ENCODE measurements at places on chromosomes 4 and X.

- no peak for DNase-seq
Observed at GRCh38 chr4:155497306-155497705, 120.5 kb upstream of the MAP9 start.

DNA sequence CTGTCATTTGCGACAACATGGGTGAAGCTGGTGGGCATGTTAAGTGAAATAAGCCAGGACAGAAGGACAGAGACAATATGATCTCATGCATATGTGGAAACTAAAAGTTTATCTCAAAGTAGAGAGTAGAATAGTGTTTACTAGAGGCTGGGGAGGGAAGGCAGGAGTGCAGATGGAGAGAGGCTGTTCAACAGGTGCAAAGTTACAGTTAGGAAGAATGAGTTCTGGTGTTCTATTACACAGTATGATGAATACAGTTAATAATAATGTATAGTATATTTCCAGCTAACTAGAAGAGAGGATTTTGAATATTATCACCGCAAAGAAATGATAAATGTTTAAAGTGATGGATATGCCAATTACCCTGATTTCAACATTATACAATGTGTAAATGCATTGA, 69.8 kb downstream of the FBXL5 start:
- no peak for DNase-seq

DNA sequence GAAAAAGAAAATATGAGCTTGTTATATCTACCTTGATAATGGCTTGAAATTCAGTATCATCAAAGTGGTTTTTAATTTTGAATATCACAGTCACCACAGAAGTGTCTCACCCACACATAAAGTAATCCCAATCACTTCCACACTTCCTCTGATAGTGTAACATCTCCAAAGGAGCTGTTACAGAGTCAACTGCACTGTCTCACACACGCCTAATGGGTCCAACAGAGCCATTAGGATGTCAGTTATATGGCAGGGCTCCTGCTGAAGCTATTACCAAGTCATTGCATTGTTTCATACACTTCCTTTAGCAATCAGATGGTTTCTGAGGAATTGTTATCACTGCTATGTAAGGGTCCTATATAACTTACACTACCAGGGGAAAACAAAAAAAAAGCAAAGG, 432.1 kb upstream of the TEX13C start:
- no peak for DNase-seq

GRCh38 chr4:7062816-7063215, 5.0 kb downstream of the GRPEL1 start:
- no peak for DNase-seq

DNA sequence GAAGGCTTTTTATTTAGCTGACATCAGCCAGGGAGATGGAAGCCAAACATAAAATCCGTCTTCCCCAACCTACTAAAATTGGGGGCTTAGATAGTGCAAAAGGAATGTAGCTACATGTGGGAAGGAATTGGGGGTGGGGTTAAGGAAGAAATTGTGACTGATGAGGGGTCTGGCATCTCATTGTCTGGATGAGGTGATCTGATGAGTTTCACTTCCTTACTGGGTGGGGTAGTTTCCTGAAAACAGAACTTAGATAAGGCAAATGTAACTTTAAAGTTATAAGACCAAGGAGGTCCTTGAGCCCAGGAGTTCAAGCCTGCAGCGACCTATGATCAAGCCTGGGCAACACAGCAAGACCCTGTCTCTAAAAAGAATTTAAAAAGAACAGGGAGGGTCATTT, 105.5 kb upstream of the NEIL3 start:
- no peak for DNase-seq

DNA sequence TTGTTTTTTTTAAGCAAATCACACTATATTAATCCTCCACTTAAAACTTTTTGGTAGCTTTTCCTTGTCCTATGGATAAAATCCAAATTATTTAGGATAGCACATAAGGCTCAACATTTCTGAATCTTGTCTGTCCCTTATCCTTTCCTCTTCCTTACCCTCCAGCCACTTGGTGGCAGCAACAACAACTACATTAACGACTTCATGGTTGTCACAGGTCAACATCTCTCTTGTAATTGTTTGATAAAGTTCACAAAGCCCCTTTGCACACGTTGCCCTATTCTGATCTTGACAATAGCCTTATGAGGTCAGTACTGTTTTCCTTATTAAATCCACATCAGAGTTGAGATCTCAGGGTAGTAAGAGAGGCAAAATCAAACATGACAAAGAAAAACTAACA, 269.0 kb upstream of the PABPC4L start:
- no peak for DNase-seq

- no peak for DNase-seq
Observed at GRCh38 chrX:39967348-39967747, 130.4 kb downstream of the BCOR start.

GRCh38 chr4:140579278-140579677, 10.5 kb upstream of the UCP1 start:
- DNase-seq, result no peak

- no peak for DNase-seq
Observed at GRCh38 chr4:116942315-116942714, 143.1 kb downstream of the TRAM1L1 start.

GRCh38 chr4:73848183-73848777, 4.8 kb upstream of the PF4V1 start:
- no peak for DNase-seq

DNA sequence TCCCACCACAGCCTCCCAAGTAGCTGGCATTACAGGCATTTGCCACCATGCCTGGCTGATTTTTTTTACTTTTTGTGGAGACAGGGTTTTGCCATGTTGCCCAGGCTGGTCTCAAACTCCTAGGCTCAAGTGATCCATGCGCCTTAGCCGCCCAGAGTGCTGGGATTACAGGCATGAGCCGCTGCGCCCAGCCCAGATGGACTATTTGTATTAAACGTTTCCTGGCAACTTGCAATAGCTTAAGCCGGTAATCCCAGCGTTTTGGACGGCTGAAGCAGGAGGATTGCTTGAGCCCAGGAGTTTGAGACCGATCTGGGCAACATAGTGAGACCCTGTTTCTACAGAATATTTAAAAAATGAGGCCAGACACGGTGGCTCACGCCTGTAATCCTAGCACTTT, 18.4 kb downstream of the UBE2K start:
- DNase-seq, result no peak

DNA sequence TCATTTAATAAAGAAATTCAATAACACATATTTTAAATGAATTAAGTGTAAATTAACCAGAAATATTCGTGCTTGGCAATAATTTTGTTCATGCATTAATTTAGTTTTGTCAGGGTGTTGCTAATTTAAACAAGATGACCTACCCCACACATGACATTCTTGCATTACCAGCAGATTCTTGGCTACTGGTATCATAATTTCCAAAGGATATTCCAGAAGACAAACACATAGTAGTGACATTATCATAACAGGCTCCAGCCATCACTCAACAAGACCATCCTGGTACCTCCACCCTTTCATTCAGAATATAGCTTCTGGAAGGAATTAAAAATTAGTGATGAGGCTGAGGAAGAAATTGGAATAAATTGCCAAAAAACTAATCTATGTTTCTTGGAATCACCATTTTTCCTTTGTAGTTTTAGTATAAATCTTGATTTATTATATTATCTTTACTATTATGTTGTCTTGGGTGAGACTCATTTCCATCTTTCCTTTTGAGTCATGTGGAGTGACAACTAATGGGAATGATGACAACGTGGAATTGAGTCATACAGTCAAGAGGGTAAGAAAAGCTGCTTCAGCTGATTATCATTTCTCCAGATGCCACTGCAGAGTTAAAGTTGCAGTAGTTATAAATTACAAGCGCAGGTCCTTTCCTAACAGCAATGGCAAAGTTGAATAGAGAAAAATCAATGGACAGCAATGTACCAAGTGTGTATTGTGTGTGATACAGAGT, 30.9 kb upstream of the HHIP start:
- DNase-seq, result no peak

- peak; percentile 44 for DNase-seq
Observed at GRCh38 chr4:152534541-152535359, 1.1 kb downstream of the FBXW7 start.

GRCh38 chr4:1533501-1534064, 127.3 kb upstream of the NKX1-1 start:
- DNase-seq, result no peak

GRCh38 chr4:145219090-145219489, 38.7 kb upstream of the OTUD4 start:
- no peak for DNase-seq

- DNase-seq, result no peak
Observed at GRCh38 chr4:7763106-7763505, 176.6 kb downstream of the AFAP1 start.

GRCh38 chr4:130110189-130110588, 1014.2 kb downstream of the C4orf33 start:
- no peak for DNase-seq

GRCh38 chr4:141645611-141646340, 9.4 kb downstream of the IL15 start:
- DNase-seq, result no peak

DNA sequence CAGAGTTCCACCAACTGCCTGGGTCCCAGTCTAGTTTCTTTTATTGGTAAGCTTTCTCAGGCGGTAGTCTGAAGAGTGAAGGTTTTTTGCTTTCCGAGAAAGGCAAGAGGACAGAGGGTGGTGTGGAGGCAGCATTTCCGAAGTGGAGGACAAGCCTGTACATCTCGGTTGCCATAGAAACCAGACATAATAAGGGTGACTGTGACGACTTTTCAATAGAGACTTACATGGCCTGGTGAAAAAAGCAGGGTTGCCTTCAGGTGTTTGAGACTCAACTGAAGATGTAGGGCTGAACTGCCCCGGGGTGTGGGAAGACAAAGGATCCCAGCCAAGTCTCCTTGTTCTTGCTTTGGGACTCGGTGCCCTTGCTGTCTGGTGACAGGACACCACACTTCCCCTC, 53.6 kb upstream of the RAB40AL start:
- no peak for DNase-seq

DNA sequence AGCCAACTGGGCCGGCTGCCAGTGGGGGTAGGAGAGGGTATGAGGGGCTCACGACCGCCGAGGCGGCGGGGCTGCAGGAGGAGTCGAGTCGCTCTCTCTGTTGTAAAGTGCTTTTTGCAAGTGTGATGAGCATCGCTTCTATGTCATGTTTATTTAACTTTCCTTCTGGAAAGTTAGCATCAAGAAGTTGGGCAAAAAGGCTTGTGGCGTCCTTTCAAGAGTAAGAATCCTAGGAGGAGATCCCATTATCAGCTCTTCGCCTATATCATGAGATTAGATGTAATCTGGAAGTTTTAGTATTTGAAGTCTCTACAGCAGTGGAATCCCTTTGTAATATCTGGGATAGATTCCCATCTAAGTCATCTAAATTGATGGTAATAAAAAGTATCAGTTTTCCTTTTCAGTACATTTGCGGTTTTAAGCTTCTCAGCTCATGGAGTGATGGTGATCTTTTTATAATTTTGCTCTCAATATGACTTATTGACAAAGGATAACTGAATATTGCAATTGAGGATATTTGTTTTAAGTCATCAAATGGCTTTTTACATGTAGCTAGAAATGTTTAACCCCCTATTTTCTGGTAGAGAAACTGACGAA, 1.7 kb downstream of the GALNT7 start:
- no peak for DNase-seq

GRCh38 chr4:56986952-56987351, 8.3 kb downstream of the POLR2B start:
- DNase-seq, result no peak

DNA sequence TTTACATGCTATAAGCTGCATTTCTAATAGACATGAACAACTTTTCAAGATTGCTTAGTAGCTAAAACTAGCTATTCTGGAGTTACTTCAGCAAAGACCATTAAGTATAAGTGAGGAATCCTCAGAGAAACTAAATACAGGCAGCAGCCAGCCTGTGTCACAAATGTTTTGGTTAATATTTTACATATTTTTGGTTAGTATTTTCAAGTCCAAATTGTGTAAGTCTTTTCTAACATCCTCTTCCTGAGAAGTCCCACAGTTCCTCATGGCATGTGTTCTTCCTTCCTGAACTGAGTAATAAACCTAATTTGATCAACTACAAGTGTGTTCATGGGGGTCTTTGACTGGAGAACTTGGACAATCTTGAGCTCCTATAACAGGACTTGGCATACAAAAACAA, 42.4 kb upstream of the MCF2 start:
- DNase-seq, result no peak

DNA sequence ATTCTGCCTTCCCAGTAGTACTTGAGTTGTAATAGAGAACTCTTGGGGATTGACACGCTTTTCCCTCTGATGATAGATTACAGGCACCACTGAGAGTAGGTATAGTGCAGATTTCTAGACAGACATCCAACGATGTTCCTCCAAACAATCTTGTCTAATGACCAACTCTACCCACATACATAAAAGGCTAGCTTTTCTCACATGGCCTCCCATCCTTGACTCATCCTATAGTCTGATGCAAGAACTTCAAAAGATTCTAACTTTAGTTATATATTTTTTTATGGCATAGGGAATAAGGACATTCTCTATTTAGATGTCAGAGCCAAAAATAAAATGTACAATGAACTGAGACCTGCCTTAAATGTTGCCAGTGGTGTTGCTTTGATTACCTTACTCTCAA, 60.9 kb downstream of the GLRA2 start:
- DNase-seq, result no peak

DNA sequence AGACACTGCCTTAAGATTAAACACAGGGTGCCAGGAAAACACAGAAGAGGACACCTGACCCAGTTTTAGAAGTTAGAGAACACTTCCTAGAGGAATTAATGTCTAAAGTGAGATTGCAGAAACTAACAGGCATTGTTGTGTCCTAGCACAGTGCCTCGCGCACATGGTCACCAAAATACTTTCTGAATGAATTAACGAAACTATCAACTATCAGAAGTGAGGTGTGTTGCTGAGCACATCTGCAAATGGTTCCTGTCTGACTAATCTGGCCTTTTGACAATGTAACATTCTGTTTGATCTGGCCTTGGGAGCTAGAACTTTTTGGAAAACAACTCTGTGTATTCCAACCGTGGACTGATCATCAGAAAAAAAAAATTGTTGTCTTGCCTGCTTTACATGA, 556.8 kb upstream of the LCORL start:
- no peak for DNase-seq

DNA sequence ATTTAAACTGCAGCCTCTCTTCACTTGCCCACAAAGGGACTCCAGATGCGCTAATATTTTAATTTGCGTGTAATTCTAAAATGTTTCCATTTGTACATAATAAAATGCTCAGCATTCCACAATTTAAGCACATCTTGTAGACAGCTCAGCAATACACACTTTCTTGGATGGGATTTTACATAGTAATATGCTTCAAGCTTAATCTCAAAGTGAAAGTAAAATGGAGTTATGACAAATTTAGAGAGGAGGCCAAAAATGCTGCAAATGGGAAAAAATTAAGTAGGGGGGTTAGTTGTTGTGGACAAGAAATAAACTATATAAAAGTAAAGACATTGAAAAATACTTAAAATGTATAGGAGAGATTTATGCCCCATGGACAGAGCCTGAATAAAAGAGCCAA, 149.1 kb downstream of the FBXO8 start:
- DNase-seq, result no peak

- no peak for DNase-seq
Observed at GRCh38 chr4:55186123-55186522, 60.7 kb upstream of the KDR start.

DNA sequence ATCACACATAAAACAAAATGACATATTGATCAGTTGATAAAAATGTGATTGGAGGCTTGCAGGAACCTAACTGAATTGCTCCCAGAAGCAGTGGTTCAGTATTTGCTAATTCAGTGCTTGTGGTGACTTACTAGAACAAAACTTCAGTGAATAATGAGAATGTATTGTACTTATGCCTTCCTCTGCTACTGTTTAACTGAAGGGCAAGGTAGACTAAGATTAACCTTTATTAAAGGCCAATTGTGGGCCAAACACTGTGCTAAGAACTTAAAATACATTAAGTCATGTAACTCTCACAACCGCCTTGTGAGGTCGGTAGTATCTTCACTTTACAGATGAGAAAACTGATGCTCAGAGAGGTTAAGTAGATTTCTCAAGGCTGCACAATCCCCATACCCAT, 14.9 kb downstream of the IGFBP7 start:
- no peak for DNase-seq

Data from stimulated activated CD4-positive, alpha-beta T cell treated with anti-CD3 and anti-CD28 coated beads, Interleukin-1b, Interleukin-23, amount 100 ng/mL, for 4 hours (primary cell).